ENCODE measurements at places on chromosomes 2 and 18.

GRCh38 chr2:187875261-187876141 is 321.3 kb upstream of the TFPI start:
- DNase-seq, result no peak

DNA sequence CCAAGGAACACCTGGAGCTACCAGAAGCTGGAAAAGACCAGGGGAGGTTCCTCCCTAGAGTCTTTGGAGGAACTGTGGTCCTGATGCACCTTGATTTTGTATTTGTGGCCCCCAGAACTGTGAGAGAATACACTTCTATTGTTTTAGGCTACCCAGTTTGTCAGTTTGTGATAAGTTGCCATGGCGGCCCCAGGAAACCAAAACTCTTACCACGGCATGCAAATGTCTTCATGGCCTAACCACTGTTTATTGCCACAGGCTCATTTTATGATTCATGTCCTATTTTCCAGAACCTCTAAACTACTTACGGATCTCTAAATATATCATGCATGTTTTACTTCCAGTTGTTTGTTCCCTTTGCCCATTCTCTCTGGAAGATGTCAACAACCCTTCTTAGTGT is 1250.7 kb upstream of the FAM98A start:
- no peak for DNase-seq

DNA sequence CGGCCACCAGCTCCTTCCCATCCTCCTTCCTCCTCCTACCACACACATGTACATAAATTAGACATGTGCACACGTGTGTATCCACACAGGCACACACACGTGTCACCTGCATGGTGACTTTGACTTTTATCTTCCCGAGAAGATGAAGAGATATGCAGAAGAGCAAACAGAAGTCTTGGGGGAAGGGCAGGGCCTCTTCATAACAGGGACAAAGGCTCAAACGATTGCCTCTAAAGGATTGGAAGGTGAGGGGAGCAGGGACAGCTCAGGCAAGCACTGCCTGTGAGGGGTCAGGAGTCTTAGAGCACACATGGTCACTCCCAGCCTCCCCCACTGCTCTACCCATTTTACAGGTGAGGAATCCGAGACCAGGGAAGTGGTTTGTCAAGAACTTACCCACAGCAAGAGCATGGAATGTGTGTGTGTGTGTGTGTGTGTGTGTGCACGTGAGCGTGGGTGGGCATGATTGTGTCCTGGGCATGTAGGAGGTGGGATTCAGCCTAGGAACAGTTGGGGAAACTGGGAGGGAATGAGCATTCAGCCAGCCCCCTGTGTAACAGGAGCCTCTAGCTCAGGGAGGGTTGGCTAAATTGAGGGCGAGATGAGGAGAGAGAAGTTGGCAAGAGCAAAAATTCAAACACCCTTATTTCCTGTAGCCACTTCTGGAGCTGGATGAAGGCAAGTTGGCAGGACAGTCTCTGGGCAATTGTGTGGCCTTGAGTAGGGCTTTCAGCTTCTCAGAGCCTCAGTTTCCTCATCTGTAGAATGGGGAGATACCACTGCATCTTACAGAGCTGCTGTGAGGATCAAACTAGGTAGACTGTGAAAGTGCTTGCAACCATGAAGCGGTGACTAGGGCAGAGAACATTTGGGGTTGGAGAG is 24.2 kb downstream of the CIB4 start:
- DNase-seq, result no peak

GRCh38 chr2:72716601-72717000 is 109.2 kb downstream of the EXOC6B start:
- DNase-seq, result no peak

GRCh38 chr2:172944022-172944793 is 131.4 kb upstream of the MAP3K20 start:
- DNase-seq, result no peak

GRCh38 chr2:139798391-139798790 is 1018.2 kb upstream of the NXPH2 start:
- no peak for DNase-seq

DNA sequence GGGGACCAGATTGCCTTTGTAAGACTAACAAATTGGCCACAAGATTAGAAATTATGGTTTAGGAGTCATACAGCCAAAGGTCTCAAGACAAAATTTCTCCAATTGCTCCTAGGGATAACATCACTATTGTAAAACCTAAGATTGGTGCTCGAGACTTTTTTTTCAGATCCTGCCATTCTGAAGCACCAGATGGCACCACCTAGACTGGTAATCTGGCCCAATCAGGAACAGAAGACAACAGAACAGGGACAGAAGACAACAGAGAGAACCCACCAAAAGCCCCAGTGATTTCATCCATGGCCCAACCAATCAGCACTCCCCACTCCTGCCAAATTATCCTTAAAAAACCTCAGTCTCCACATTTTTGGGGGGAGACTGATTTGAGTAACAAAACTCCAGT is 66.8 kb downstream of the LINC00305 start:
- no peak for DNase-seq

DNA sequence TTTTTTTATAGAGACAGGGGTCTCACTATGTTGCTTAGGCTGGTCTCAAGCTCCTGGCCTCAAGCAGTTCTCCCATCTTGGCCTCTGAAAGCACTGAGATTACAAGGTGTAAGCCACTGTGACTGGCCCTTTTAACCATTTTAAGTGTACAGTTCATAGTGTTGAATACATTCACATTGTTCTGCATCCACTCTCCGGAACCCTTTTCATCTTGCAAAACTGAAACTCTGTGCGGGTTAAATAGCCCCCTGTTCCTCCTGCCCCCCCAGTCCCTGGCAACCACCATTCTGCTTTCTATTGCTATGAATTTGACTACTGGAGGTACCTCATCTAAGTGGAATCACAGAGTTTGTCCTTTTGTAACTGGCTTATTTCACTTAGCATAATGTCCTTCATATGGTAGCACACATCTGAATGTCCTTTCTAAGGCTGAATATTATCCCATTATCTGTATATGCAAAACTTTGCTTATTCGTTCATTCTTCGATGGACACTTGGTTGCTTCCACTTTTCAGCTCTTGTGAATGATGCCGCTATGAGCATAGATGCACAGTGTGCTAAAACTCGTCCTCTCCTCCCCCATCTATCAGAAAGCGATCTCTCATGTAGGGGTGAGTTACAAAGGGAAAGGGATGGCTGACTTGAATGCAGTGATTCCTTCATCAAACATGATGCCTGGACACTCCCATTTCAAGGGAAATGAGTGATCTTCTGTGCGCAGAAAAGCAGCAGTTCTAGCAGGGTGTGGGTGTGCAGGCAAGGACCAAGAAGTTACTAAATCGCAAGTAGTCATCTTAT is 30.2 kb downstream of the CABLES1 start:
- DNase-seq, result no peak

GRCh38 chr2:23967846-23968245 is 27.6 kb downstream of the UBXN2A start:
- DNase-seq, result no peak

- no peak for DNase-seq
Observed at GRCh38 chr2:120935339-120936313, 200.0 kb downstream of the GLI2 start.

- DNase-seq, result no peak
Observed at GRCh38 chr18:72174972-72175649, 369.0 kb downstream of the CBLN2 start.

DNA sequence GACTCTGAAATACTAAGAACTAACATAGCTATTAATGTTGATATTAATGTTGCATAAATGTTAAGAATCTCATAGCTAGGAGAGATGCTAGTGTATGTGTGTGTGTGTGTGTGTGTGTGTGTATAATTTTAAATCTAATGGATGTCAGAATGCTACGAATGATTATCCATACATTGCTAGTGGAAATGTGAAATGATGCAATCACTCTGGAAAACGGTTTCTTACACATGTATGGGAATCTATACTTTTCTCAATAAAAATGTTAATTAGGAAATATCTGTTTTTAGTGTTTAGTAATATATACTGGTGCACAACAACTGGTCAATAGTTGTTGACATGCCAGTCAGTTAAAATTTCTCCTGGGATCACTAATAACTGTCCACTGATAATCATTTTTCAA is 908.8 kb upstream of the POU3F3 start:
- no peak for DNase-seq

GRCh38 chr18:23563377-23564043 is 22.8 kb downstream of the NPC1 start:
- DNase-seq, result no peak

GRCh38 chr2:121260370-121261154 is 24.4 kb downstream of the TFCP2L1 start:
- no peak for DNase-seq

- DNase-seq, result no peak
Observed at GRCh38 chr18:36035253-36035652, 32.1 kb downstream of the RPRD1A start.

GRCh38 chr18:48838921-48839818 is 111.6 kb downstream of the SMAD7 start:
- DNase-seq, result no peak

GRCh38 chr2:222652491-222653255 is 3.2 kb downstream of the FARSB start:
- no peak for DNase-seq
